ENCODE measurements at places on chromosomes 7 and 10. TPM values are rescaled to one million over a fixed set of nuclear protein-coding genes. Genes with fewer than 3 reads are reported as not detected.

GRCh38 chr10:21989453-21990154, 13.9 kb downstream of the DNAJC1 start:
- peak; percentile 28 for DNase-seq

GRCh38 chr7:23618241-23618640, 21.1 kb downstream of the CCDC126 start:
- DNase-seq, result no peak

IKZF1 gene
- 2.3 TPM for total RNA-seq

GRCh38 chr7:20783700-20784387, 2.8 kb downstream of the SP8 start:
- DNase-seq, result no peak

- DNase-seq, result no peak
These were observed 9.0 kb downstream of the FAM204A start for GRCh38 chr10:118332948-118333710.

AKR1C8 gene
- 0.78 TPM for total RNA-seq

CFAP58 gene
- 0.62 TPM for total RNA-seq

ANKRD16 gene
- total RNA-seq, result 10.5 TPM

GPR15LG gene
- total RNA-seq, result not detected

URGCP gene
- 34.9 TPM for total RNA-seq

GRCh38 chr10:86522510-86522855, 891 bp upstream of the WAPL start:
- no peak for DNase-seq

RPS24 gene
- total RNA-seq, result 2,905 TPM

DNA sequence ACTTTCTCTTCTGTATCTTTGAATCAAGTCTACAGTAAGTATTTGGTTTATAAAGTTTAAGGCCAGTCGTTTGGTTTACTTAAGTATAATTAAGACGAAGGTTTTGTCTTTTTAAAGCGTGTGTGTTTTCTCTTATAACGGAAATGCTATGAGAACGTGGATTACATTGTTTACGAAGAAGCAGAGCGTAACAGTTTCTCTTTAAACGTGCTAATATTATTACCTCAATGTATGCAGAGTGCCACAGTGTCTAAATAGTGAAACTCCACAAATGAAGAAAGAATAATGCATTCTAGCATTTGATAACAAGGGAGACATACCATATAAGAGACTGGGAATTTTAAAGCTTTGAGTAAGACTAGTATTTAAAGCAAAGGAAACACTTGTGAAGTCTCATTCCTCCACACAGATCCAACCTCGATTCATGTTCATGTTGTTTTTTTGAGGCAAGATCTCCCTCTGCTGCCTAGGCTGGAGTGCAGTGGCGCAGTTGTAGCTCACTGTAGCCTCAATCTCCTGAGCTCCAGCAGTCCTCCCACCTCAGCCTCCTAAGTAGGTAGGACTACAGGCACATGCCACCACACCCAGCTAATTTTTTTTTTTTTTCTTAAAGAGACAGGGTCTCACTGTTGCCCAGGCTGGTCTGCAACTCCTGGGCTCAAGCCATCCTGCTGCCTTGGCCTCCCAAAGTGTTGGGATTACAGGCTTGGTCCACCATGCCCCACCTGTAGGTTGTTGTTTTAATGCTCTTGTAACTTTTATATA, 75.1 kb downstream of the ANKRD61 start:
- DNase-seq, result no peak

VSTM4 gene
- 2.3 TPM for total RNA-seq

- peak; percentile 23 for DNase-seq
These were observed 223.5 kb upstream of the PHYHIPL start for GRCh38 chr10:58952747-58953466.

MAGI2 gene
- total RNA-seq, result 244 TPM

- no peak for DNase-seq
These were observed 89.5 kb downstream of the VWDE start for GRCh38 chr7:12314199-12314598.

DNA sequence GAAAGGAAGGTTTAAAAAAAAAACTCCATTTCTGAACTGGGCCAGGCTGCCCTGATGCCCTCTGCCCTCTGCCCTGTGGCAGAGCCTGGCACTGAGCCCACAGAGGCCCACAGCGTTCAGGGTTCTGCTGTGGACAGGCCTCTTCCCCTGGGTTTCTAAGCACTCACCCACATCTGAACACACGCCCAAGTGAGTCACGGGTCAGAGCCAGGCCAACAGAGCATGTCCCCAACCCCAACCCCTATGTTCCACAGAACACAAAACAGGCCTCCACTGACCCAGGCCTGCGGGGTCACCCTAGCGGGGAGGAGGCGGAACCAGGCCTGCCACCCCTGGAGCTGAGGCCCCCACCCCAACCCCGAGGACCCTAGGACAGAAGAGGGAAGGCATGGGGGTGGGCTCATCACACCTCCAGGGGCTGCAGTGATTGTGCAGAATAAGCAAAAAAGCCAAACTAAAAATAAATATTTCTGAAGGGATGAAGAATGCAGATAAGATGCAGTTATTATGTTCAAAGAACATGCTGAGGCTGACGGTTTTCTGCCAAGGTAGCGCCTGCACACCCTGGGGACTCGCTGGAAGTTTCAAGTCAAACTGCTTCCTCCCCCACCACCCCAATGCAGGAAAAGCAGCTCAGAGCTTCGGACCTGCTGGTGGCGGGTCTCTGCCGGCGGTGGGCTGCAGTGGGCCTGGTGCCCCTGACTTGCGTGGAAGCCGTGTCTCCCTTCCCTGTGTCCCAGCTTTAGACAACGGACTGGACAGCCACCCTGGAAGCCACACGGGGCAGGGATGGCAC, 5.4 kb downstream of the WDR86 start:
- no peak for DNase-seq

GRCh38 chr10:100864978-100865377, 47.8 kb upstream of the SLF2 start:
- no peak for DNase-seq

AEBP1 gene
- total RNA-seq, result 3.4 TPM

RAB19 gene
- not detected for total RNA-seq

DNA sequence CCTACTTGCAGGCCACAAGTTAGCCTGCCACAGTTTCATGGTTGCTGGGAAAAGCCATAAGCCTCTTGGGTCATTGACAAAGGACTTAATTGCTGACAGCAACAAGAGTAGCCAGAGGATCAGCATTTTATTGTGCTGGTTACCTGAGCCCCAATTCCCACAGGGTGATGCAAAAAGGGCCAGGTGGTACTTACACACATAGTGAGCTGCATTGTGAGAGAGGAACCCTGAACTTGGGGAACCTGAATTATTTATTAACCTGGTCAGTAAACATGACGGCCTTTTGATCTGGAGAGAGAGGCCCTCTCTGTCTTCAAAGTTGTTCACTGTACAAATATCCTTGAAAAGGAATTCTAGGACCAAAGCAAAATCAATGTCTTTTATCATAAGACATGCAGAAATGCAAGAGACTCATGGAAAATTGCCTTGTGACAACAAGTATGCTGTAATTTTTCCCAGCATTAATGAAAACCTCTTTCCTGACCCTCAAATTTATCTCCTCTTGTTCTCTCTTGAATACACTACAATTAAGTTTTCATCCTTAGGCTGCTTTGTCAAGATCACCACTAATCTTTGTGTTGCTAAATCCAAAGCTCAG, 102.9 kb upstream of the PHYHIPL start:
- DNase-seq, result no peak

- DNase-seq, result no peak
These were observed 96.5 kb downstream of the NRP1 start for GRCh38 chr10:33237736-33238624.

GRCh38 chr7:126790763-126791162, 462.0 kb downstream of the GRM8 start:
- DNase-seq, result no peak

- no peak for DNase-seq
These were observed 767 bp downstream of the EIF4EBP2 start for GRCh38 chr10:70404787-70405036.

DNA sequence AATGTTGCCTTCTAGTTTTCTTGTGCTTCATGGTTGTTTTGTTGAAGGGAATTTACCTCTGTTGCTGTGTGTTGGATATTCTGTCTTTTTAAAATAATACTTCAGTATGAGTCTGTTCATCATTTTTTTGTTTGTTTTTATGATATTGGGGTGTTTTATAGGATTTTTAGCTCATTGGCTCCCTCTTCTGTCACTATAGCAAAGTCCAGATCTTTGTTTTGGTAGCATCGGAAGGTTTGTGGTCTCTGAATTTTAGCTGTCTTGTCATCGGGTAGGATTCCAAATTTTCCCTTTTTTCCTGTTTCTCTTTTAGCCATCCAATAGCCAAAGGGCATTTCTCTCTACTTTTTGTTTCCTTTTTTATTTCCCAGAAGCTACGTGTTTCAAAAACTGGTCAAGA, 91.4 kb downstream of the EXOC4 start:
- no peak for DNase-seq

- no peak for DNase-seq
These were observed 11.9 kb downstream of the GSDME start for GRCh38 chr7:24745355-24745754.

DNA sequence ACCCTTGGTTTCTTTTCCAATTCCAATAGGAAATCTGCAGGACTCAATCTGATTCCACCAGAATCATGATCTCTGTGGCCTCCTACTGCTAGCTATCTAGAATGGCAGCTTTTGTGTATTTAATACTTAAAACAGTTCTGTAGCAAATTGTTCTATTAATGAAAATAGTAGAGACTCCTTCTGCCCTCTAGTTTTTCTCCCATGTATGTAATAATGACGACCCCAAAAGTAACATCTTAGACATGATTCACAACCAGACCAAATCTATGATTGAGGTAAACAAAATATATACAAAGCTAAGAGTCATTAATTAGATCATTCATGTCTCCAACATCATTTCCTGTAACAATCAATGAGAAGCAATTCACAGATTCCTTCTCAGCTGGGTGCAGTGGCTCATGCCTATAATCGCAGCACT, 259.1 kb upstream of the MKLN1 start:
- DNase-seq, result no peak

CPA1 gene
- not detected for total RNA-seq

DNA sequence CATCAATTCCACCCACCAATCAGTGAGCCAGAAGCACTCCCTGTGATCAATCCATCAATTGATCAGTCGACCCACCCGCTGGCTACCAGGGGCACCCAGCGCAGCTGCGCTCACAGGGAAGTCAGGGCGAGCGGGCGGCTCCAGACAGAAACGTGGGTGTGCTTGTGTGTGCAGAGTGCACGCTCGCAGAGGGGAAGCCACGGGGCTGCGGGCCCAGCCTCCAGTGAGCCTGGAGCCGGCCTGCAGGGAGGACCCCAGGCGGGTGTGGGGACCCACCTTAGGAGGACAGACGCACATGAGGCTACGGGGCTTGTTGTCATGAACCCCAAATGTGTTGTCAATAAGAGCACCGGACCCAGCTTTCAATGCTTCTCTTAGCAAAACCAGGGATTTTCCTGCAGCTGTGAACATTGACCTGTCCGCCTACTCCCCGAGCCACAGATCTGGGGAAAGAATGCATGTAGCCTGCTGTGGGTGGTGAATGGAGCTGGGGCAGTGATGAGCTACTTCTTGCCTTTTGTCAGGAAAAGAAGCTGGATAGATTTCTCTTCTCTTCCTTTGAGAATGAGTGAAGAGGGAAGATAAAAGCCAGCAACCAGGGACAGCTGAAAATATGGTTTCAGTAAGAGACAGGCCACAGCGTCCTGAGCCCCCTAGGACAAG, 497.8 kb downstream of the DNAJB6 start:
- no peak for DNase-seq

Data from occipital lobe (tissue), 3 donors.